ENCODE measurements at places on chromosomes 13 and 19.

DNA sequence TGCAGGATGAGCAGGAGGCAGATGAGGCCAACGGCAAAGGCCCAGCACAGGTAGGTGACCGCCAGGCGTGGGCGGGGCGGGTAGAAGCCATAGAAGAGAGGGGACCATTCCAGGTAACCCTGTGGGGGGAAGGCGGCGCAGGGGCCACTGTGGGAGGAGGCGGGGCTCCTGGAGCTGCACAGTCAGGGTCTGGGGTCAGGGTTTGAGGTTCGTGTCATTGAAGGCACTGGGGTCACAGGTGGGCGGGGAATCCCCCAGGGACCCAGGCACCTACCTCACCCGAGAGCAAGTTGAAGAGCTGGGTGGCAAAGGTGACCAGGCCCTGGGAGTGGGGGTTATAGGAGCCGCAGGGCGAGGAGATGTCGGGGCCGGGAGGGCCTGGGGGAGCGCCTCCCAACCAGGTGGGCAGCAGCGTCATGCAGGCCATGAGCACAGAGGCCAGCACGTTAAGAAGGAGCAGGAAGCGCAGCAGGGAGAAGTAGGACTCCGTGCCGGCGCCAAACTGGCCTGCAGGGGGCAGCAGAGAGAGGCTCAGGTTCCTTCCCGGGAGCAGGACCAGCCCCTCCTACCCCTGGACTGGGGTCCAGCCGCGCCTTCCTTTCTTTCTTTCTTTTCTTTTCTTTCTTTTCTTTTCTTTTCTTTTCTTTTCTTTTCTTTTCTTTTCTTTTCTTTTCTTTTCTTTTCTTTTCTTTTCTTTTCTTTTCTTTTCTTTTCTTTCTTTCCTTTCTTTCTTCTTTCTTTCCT lies 4.6 kb downstream of the TMC4 start:
- no peak overlapping the region for H3K27ac ChIP-seq
- no peak overlapping the region for H3K4me3 ChIP-seq
- DNase-seq, result peak; percentile 89
- peaks cover 5% of the 10 kb centered on the region for H3K4me1 ChIP-seq
- no peaks in the 10 kb centered on the region for H3K27me3 ChIP-seq

GRCh38 chr13:109517517-109517916 lies 268.9 kb downstream of the IRS2 start:
- peaks cover 10% of the 10 kb centered on the region for H3K27me3 ChIP-seq
- no peaks in the 10 kb centered on the region for H3K36me3 ChIP-seq
- no peak overlapping the region for H3K27ac ChIP-seq
- no peaks in the 10 kb centered on the region for H3K4me1 ChIP-seq
- H3K4me3 ChIP-seq, result no peak overlapping the region
- DNase-seq, result no peak

DNA sequence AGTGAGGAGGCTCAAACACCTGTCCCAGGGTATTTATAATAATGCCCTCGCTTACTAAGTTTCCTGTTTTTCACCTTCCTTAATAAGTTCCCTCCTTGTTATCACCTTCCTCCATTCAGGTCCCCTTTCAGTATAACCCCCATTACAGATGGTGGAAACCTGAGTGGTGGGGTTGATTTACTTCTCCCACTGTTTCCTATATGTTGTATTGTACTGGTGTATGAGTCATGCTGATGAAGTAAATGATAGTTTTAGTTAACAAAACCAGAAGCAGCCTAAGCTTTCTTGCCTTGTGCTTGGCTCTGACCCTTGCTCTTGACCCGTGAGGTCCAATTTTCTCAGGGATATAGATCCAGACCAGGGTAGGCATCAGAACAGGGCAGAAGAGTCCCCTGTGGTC lies 22.3 kb upstream of the TNFSF11 start:
- H3K27me3 ChIP-seq, result peaks cover 2% of the 10 kb centered on the region
- H3K36me3 ChIP-seq, result no peaks in the 10 kb centered on the region
- H3K4me1 ChIP-seq, result no peaks in the 10 kb centered on the region
- no peak overlapping the region for H3K4me3 ChIP-seq

- H3K4me3 ChIP-seq, result peak overlapping the region; percentile 88
- DNase-seq, result no peak
- peaks cover 13% of the 10 kb centered on the region for H3K27me3 ChIP-seq
- H3K4me1 ChIP-seq, result peaks cover 15% of the 10 kb centered on the region
Measured at GRCh38 chr19:35031072-35031881, 1.0 kb downstream of the SCN1B start.

- H3K36me3 ChIP-seq, result no peaks in the 10 kb centered on the region
- no peak for DNase-seq
- H3K27ac ChIP-seq, result no peak overlapping the region
Measured at GRCh38 chr13:108322206-108322824, 52.8 kb downstream of the TNFSF13B start.

DNA sequence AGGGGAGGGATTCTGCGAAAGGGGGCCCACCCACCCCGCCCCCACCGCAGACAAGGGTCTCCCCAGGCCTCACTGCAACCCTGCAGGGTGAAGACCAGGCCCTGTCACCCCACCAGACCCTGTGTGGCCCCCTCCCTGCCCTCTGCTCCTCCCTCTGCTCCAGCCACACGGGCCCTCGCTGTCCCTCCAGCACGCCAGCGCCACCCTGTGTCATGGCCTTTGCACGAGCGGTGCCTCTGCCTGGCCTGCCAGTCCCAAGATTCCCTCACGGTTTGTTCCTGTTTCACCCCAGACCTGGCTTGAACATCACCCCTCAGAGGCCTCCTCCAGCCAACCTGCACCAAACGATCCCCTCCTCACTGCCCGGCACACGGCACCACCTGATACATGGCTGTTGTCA lies 27.3 kb downstream of the PIP5K1C start:
- DNase-seq, result no peak
- H3K36me3 ChIP-seq, result no peaks in the 10 kb centered on the region
- H3K4me1 ChIP-seq, result peaks cover 39% of the 10 kb centered on the region
- no peaks in the 10 kb centered on the region for H3K27me3 ChIP-seq
- no peak overlapping the region for H3K4me3 ChIP-seq

- H3K4me1 ChIP-seq, result peaks cover 57% of the 10 kb centered on the region
- H3K27ac ChIP-seq, result peak overlapping the region; percentile 97
- no peak for DNase-seq
- peak overlapping the region; percentile 83 for H3K4me3 ChIP-seq
- no peaks in the 10 kb centered on the region for H3K27me3 ChIP-seq
Measured at GRCh38 chr19:41356984-41357739, 3.4 kb upstream of the TGFB1 start.

DNA sequence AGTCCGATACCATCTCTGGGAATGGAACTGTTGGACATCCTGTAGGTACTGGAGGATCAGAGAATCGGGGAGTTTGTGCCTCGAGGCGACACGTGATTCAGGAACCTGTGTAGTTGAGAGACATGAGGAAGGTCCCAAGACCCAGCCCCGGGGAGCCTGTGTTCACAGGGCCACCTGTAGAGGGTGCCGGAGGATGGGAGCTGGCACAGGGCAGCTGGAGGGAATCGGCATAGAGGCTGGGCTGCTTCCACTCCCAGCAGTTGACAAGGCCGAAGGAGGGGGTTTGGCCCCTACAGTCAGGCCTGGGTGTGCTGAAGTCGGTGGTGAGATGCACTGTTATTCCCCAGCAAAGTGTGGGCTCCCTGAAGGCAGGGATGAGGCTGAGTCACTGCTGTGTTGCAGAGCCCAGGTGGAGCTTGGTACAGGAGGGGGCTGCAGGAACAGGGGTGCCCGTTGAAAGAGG lies 2.5 kb upstream of the ISYNA1 start:
- H3K36me3 ChIP-seq, result peaks cover 15% of the 10 kb centered on the region
- peaks cover 34% of the 10 kb centered on the region for H3K4me1 ChIP-seq
- H3K27ac ChIP-seq, result peak overlapping the region; percentile 82

DNA sequence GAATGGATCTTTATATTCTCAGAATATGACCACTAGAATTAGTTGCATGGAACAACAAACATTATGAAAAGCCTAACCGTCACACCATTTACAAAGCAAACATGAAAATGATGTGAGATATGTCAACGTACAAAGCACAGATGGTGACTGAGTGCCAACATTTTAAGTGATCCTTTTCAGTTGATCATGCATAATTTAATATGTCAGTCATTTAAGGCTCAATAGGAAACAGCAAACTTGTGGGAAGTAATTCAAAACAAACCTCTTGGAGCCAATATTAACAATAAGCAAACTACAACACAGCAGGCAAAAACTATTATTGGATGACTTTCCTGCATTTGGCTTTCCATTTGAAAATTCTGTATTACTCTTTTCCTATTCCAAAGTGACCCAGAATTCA lies 277.6 kb downstream of the SLITRK6 start:
- no peaks in the 10 kb centered on the region for H3K36me3 ChIP-seq
- H3K4me3 ChIP-seq, result no peak overlapping the region

- peaks cover 32% of the 10 kb centered on the region for H3K36me3 ChIP-seq
- H3K27me3 ChIP-seq, result no peaks in the 10 kb centered on the region
- no peak overlapping the region for H3K4me3 ChIP-seq
- no peak for DNase-seq
- no peaks in the 10 kb centered on the region for H3K4me1 ChIP-seq
Measured at GRCh38 chr19:8429044-8429443, 15.7 kb upstream of the HNRNPM start.

GRCh38 chr13:76383676-76384461 lies 502.3 kb downstream of the KCTD12 start:
- H3K27ac ChIP-seq, result no peak overlapping the region
- no peaks in the 10 kb centered on the region for H3K27me3 ChIP-seq
- no peaks in the 10 kb centered on the region for H3K4me1 ChIP-seq
- no peaks in the 10 kb centered on the region for H3K36me3 ChIP-seq
- H3K4me3 ChIP-seq, result no peak overlapping the region

All from naive thymus-derived CD8-positive, alpha-beta T cell (primary cell).